ENCODE measurements at places on chromosomes 4 and X.

- no peak for DNase-seq
Observed at GRCh38 chr4:33780952-33781791, 2463.1 kb downstream of the ARAP2 start.

- no peak for DNase-seq
Observed at GRCh38 chrX:13319953-13320352, at the start of gene ATXN3L. Gene ATXN3L (minus strand): TSS chrX:13320053. CDS start chrX:13319934, 119 bp downstream.

GRCh38 chr4:12897954-12898353 lies 586.2 kb downstream of the RAB28 start:
- DNase-seq = no peak

GRCh38 chr4:48944252-48944651 lies 37.7 kb upstream of the OCIAD2 start:
- DNase-seq = no peak

GRCh38 chr4:55337944-55338343 lies 8.1 kb upstream of the SRD5A3 start:
- DNase-seq = no peak

DNA sequence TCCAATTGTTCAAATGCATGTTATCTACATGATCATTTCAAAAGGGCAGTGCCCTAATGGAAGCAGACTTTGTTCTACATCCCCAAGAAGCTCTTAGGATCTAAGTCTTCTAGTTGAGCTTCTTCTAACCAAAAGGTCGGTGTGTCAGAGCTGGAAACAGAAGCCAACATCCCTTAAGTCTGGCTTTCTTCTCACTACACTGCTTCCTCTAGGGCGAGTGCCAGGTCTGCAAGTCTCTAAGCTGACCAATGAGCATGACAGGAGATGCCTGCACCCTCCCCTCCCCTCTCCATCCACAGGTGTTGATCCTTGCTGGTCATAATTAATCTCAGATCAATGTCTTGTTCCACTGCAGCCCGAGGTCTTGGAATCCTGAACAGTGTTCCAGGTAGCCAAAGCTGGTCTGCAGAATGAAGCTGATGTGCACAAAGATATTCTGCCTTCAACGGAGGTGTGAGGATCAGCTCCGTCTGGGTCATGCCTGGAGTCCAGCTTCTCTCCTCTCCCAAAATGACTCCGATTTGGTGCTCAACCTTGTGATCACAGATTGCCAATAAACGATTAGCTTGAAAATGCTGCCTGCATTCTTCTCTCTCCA lies 44.1 kb downstream of the WDR1 start:
- DNase-seq = no peak

- no peak for DNase-seq
Observed at GRCh38 chr4:186778134-186778533, 54.5 kb upstream of the FAT1 start.

GRCh38 chr4:21195682-21196081 lies 495.4 kb downstream of the PACRGL start:
- DNase-seq = no peak
